Kasumi-1 (cell line): ENCODE measurements at places on chromosomes 12 and 14.
A peak's percentile ranks its signal among the peaks of the same experiment; 100 is the strongest.

- no peak for DNase-seq
Observed at GRCh38 chr12:127300075-127300474, 966.9 kb upstream of the TMEM132C start.

- DNase-seq, result no peak
Observed at GRCh38 chr12:91591639-91591987, 409.0 kb upstream of the DCN start.

- no peak for DNase-seq
Observed at GRCh38 chr14:68234101-68234905, 414.7 kb downstream of the RAD51B start.

GRCh38 chr12:131437706-131438492, 273.0 kb upstream of the SFSWAP start:
- no peak for DNase-seq

GRCh38 chr12:84113666-84114065, 798.9 kb downstream of the SLC6A15 start:
- no peak for DNase-seq

DNA sequence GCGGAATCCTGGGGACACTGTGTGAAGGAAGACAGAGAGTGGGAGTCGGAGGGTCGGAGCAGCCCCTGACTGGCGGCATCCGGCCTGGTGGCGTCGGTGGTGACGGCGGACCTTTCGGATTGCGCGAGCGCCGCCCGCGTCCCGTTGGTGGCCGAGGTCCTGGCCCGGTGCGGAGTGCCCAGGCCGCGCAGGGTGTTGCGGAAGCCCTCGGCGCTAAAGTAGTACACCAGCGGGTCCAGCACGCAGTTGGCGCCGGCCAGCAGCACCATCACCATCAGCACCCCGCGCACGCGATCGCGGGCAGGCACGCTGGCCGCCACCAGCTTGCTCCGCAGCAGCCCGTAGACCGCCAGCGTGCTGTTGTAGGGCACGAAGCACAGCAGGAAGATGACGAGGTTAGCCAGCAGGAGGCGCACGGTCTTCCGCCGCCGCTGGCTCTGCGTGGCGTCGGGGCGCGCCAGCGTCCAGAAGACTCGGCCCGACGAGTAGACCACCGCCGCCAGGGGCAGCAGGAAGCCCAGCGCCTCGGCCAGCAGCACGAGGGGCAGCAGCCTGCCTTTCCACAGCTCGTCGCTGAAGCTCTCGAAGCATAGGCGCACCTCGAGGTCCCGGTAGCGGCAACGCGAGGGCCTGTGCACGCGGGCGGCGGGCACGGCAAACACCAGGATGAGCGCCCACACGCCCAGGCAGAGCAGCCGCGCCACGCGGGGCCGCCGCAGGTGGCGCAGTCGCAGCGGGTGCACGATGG, 13.1 kb upstream of the CHD4 start:
- no peak for DNase-seq

GRCh38 chr12:122182887-122183587, at the start of gene LRRC43:
Gene LRRC43 (plus strand): TSS chr12:122183123. CDS start chr12:122183145, 22 bp downstream.
- no peak for DNase-seq

DNA sequence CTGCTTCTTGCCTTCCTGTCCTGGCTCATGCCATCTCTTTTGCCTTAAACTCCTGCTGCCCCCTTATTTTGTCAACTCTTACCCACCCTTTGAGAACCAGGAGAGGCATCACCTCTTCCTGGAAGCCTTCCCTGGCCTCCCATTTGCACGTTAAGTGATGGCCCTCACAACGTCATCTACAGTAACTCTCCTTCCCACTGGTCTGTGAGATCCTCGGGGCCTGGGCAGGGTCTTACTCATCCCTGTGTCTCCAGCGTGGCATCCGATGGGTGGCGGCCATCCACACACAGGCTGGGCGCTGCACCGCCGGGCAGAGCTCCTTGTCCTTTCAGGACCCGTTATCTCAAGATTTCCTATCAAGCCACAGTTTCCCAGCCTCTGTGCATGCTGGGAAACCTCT, 16.8 kb upstream of the CACNA2D4 start:
- DNase-seq, result no peak

GRCh38 chr12:94712815-94713515, 62.6 kb upstream of the TMCC3 start:
- DNase-seq, result no peak

GRCh38 chr12:127507341-127507740, 759.6 kb upstream of the TMEM132C start:
- DNase-seq, result no peak

DNA sequence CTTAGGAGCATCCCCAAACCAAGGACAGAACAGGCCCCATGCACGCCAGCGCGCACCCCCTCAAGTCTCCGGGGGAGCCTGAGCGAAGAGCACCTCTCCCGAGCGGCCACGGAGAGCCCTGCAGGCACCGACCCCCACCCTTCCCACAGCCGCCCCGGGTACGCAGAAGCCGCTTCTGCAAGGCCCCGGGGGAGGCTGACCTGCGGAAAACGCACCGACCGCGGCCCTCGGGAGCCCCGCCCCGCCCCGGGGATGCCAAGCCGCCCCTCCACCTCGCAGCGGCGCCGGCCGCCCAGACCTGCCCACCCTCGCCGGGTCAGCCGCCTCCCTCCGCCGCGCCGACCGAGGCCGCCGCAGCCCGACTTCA, 385 bp downstream of the CAPRIN2 start:
- no peak for DNase-seq

- no peak for DNase-seq
Observed at GRCh38 chr12:79689061-79689476, 1.7 kb downstream of the PAWR start.

- DNase-seq, result no peak
Observed at GRCh38 chr12:52946797-52947547, 1.9 kb upstream of the KRT18 start.

DNA sequence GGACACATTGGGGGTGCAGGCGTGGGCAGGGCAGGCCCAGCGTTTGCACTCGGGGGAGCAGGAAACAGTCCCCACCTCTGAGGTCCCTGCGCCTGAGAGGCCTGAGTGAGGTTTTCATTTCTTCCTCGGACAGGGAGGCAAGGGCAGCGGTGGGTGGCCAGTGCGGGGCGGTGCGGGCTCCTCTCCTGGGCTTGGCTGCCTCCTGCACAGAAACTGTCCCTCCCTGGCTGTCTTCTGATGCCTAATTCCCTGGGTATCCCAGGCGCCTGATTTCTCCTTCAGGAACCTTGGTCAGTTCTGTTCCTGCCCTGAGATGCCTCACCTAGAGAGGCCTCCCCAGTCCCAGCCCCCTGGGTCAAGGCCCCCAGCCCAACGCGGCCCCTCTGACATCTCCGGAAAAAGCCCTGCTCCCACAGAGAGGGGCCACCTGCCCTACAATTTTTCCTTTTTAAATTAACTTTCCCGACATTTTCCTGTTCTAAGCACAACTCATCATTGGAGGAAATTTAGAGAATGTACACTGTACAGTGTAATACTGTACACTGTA, 260.3 kb downstream of the ADGRD1 start:
- DNase-seq, result no peak

DNA sequence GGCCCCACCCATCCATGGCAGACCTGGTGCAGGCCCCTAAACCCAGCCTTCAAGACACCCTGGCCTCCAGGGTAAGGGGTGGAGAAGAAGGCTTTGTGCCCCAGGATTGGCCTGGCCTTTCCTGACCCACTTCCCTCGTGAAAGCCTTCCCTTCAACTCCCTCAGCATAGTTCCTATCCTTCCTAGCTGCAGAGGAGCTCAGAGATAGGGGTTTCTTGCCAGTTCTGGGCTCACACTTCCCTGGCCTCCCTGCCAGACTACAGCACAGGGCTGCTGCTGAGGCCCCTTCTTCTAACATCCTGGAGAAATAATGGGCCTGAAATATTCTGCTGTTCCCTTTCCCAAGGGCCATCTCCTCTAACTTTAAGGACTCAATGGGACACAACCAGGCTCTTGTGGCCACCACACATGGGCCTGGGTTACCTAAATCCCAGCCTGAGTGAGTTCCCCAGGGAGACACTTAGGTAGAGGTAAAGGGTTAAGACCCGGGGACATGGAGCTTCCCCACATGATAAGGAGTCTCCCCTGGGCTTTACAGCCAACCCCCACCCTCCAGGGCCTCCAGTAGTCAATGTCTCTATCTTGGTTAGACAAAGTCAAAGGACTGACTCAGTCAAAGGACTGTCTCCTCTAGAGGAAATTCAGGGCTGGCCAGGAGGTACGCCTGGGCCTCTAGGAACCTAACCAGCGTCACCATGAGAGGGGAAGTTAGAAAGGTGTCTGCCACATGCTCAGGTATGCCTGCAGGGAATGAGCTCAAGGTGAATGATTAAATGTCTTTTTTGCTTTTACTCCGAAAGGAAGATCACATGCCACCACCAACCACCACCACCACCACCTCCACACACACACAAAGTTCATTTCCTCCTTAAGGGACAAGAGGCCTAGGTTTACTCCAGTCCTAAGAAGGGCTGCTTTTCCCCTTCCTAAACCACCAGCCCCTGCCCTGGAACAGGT, 7.1 kb downstream of the ZFP36L1 start:
- no peak for DNase-seq

DNA sequence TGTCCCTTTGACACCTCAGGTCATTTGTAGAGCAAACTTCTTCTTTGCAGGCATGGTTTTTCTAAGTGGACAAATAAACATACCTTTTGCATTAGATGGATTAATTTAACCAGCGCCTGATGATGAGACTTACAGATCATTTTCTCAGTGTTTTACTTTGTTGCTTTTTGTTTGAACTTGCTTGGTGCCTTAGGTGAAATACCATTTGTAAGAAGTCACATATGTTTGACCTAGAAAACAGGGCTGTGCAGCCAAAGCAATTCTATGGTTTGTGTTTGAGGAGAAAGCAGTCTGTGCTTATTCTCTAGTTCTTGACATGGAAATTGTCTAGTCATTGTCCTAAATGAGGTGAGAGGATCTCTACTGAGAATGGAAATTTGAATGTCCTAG, 111.1 kb downstream of the DIP2B start:
- no peak for DNase-seq

- no peak for DNase-seq
Observed at GRCh38 chr14:91745344-91745743, 13.5 kb upstream of the CATSPERB start.

DNA sequence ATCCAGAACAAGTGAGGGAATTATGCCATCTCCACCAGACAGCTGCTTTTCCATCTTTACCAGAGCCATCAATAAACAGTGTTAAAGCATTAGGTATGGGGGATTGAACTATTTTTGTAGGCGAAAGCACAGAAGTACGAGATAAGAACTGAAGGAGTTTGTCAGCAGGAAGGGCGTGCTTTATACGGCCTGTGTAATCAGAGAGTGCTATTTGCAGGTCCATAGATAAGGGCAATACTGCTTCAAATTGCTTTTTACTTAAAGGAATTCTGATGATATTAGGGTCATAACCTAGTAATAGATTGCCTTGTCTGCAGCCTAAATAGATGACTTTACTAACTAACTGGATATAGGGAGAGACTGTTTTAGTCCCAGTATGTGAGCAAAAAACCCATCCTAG, 20.3 kb upstream of the CLEC4E start:
- DNase-seq, result no peak

DNA sequence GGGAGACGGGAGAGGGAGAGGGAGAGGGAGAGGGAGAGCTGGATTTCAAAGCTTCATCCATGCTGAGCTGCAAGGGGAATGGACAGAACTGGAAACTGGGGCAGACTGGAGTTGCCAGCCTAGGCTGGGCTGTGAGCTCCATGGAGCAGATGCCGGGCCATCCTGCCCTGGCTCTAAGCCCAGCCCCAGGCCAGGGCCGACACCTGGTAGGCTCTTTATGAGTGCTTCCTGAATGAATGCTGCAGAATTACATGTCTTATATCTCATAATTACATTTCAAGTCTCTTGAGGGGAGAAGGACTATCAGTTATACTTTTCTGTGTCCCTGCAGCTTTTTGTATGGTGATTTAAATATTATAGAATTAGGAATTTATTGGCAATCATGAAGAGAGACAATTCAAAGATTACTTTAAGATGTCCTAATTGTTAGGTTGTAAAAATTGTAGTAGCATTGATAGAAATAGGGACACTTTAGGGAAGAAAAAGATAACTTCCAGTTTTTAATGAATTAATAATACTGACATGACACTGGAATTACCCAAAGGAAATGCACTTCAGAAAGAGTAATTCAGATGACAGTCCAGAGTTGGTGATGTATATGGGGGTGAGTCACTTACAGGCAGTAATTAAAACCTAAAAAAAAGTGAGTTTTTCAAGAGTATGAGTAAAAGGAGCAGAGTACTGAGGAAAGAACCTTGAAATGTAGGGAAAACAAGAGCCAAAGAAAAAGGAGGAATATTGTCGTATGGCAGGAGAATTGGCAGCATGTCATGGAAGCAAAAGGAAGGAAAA, 29.0 kb downstream of the SCYL2 start:
- DNase-seq, result no peak

- no peak for DNase-seq
Observed at GRCh38 chr14:72731252-72732020, 162.5 kb downstream of the DPF3 start.

DNA sequence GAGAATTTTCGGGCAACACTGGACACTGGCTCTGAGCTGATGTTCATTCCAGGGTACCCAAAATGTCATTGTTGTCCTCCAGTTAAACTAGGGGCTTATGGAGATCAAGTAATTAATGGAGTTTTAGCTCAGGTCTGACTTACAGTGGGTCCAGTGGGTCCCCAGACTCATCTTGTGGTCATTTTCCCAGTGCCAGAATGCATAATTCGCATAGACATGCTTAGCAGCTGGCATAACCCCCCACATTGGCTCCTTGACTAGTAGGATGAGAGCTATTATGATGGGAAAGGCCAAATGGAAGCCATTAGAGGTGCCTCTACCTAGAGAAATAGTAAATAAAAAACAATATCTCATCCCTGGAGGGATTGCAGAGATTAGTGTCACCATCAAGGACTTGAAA, 818.9 kb downstream of the TMTC2 start:
- DNase-seq, result no peak

GRCh38 chr12:56574210-56574609, 52.6 kb downstream of the RBMS2 start:
- no peak for DNase-seq

GRCh38 chr12:105204916-105205315, 31.1 kb downstream of the APPL2 start:
- DNase-seq, result no peak

GRCh38 chr14:43362586-43362985, 1144.5 kb downstream of the FSCB start:
- no peak for DNase-seq

DNA sequence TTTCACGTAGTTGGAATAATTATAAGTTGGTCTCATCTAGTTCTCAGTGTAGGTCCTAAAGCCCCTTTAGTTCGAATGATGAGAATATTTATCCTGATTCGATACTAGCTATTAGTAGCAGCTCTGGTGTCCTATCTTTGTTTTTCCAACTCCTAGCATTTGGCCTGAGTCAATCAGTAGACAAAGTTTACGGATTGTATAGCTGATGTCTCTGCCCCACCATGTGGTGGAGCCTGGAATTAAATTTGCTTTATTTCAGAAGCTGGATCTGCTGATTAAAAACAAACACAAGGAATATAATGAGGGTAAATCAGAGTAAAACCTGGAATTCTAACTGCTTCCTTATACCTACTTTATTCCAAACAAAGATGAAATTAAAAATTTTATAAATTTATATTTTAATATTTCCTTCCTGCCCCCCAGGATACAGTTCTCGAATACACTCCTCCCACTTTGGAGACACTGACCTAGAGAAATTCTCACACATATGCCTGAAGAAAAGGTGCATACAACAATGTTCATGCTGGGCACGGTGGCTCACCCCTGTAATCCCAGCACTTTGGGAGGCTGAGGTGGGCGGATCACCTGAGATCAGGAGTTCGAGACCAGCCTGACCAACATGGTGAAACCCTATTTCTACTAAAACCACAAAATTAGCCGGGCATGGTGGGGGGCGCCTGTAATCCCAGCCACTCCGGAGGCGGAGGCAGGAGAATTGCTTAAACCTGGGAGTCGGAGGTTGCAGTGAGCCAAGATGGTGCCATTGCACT, 7.6 kb upstream of the BRMS1L start:
- peak; percentile 55 for DNase-seq
